ENCODE measurements at places on chromosomes 5 and 9.

DNA sequence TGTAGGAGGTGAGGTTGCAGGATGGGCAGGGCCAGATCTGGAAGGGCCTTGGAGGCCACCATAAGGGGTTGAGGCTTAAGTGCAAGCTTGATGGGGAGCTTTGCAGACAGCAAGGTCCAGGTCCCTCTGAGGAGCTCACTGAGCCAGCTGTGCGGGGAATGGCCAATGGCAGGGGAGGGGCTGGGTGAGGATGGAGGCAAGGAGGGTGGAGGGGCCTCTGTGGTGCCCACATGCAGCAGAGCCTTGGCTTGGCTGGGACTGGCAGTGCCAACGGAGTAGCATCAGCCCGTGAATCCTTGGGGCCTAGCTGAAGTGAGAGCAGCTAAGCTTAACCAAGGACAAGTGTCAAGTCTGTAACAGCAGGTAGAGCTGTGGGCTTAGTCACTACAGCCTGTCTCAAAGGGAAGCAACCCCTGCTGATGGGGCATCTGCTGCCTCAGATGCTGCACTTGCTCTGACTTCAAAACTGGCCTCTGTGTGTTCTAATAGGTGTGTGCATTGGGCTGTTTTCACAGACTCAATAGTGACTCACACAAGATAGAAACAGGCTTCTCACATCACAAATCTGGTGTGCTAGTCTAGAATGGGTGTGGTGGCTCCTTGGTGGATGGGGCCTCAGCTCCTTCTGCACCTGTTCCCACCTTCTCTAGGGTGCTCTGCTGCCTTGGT lies 16.3 kb downstream of the GALNT12 start:
- DNase-seq: no peak

- peak; percentile 20 for DNase-seq
Observed at GRCh38 chr5:139709582-139710318, 61.6 kb downstream of the CXXC5 start.

DNA sequence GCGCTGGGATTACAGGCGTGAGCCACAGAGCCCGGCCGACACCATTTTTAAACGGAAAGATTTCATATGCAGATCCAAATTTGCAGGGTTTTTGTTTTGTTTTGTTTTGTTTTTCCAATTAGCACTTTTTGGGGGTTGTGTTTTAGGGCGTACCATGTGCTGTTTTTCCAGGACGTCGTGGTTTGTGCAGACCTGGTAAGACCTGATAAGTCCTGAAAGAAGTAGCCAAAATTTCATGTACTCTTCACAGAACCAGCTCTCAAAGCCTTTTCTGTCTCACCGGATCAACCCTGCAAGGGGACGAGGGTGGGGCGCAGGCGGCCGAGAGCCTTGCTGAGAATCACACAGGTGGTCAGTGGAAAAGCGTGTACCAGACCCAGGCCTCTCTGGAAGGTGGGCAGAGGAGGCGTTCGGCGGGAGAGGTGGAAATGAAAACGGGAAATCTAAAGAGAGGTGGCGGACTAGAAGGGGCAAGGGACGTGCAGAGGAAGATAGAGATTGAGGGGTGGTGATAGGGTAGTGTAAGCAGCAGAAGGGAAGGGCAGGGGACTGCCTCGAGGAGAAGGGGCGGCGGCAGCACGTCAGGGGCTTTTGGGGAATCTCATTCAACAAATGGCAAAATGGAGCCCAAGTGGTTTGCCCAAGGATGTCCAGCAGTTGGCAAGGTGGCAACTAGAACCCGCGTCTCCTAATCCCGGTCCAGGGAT lies 1.1 kb upstream of the FAF2 start:
- DNase-seq: peak; percentile 7

- DNase-seq: no peak
Observed at GRCh38 chr9:127495884-127496555, 44.7 kb downstream of the LRSAM1 start.

DNA sequence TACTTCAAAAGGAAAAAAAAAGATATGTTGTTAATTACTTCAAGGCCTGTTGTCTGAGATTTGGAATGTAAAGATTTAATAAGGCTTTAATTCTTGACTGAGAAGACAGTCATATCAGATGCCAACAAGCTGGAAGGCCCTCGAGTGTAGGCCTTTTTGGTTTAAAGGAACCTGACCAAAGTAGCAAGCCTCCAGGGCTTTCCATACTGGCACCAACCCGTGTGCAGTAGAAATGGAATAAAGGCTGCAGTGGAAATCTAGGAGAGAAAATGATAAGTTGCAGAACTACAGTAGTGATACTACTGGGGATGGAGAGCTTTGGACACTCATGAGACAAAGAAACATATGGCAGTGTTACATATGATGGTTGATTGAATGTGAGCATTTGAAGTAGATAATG lies 358.0 kb downstream of the TAF11L14 start:
- no peak for DNase-seq

GRCh38 chr5:61534481-61535267 lies 202.6 kb downstream of the ZSWIM6 start:
- DNase-seq: no peak

DNA sequence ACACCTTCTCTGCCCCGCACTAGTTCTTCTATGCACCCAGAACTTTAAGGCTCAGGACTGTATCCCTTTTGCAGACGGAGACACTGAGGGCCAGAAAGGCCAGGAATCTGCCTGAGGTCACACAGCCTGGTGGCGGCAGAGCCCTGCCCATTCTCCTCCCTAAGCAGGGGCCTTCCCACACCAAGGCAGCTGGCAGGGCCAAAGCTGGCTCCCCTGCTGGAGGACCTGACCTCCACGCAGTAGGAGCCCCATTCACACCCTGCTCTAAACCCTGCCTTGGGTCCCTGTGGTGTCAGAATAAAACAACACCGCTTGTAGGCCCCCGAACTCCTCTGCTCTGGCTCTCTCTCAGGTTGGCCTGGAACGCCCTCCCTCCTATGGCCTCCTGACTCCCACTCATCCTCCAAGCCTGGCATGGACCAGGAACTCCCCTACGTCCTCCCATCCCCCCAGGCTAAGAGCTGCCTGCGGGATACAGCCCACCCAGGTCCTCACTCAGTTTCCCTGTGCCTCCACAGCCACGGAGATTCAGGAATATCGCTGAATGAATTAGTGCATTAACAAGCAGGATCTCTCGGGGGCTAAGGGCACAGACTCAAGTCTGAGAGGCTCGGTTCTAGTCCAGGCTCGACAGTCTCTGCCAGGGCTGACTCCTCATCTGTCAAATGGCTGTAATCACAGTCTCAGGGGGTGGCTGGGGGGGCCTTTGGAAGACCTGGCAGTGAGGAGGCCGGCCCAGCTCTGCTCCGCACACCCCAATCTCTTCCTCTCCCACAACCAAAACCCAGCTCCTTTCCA lies 2.8 kb downstream of the ST6GALNAC6 start:
- DNase-seq: no peak

DNA sequence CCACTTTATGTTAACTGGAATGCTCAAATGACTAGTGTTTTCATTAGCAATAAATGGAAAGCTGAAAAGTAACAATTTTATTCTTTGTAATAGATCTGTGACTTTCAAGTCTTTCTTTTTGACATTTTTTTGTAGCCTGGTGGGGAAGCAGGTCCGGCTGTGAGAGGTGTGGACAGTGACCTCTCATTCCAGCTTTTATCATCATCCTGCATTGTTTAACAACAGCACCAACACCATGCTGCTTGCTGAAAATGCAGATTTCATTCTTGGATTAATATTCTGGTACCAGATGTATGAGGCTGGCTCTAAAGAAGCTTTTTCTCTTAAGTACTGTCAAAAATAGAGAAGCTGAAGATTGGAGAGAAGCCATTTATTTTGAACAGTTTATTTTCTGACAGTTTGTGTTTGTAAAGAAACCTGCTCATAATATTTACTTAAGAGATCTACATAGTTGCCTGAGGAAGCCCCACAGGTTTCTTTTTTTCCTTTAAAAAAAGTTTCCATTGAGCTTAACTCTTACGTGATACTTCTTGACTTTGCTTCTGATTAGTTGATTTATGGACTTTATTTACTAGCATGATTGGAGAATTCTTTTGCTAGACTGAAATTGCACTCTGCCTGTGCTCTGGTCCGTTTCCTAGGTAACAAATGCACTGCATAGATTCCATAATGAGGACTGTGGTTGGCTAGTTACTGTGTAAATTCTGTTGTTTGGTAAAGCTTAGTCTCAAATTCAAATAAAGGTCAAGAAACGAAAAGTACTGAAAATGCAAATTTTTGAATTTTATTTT lies 3.4 kb downstream of the KIAA1958 start:
- DNase-seq: no peak

DNA sequence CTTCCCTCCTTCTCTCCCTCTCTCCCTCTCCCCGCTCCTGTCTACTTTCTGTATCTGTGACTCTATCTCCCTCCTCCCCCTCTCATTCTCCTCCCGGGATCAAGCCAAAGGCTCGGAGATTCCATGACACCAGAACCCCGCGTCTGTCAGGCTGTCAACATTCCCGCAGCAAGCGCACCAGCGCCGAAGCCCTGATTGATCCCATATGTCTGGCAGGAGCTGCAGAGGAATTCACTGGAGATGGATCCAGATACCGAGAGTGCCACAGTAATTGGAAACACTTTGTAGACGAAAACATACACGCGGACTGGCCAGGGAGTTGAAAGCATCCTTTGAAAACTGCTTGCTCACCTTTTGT lies 300 bp upstream of the SVEP1 start:
- DNase-seq: no peak

DNA sequence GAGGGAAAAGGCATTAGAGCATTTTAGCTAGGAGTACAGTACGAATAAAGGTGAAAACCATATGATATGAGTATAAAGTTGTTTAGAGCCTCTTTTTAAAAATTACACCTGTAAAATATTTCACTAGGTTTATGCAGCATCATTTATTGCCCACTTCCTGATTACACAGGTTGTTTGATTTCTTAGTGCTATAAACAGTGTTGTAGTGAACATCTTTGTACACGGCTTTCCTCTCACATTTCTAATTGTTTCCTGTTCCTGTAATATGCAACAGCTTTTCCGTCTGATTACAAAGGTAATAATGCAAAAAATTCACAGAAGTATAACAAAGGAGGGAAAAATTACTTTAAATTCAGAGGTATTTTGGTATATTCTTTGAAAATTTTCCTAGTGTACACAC lies 13.0 kb downstream of the STOM start:
- DNase-seq: no peak

GRCh38 chr5:143758015-143758414 lies 53.9 kb upstream of the HMHB1 start:
- DNase-seq: no peak

DNA sequence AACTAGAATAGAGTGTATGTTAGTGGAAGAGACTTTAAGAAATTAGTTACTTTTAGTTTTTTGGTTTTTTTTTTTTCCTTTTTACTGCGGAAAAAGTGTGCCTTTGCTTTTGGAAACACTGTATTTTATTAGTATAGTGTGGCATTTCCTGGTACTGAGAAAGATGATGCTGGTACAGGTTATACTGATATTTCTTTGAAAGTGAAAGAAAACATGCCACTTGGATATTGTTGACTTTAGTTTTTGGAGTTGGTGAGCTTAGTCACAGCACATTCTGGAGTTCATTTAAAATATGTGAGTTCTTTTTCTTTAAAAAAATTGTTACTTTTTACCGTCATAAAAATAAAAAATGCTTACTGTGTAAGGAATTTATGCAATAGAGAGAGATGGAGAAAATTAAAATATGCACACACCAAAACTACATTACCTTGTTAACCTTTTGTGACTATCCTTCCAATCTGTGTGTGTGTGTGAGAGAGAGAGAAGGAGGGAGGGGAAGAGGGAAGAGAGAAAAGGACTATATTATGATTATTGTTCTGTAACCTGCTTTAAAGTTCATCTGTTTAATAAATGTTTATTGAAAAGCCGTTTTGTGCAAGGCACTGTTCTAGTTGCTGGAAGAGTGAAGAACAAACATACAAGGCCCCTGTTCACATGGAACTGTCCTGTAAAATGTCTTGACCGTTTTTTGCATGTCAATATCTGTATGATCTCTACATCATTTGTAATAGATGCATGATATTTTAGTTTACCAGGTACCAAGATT lies 1.9 kb downstream of the UGCG start:
- DNase-seq: no peak

DNA sequence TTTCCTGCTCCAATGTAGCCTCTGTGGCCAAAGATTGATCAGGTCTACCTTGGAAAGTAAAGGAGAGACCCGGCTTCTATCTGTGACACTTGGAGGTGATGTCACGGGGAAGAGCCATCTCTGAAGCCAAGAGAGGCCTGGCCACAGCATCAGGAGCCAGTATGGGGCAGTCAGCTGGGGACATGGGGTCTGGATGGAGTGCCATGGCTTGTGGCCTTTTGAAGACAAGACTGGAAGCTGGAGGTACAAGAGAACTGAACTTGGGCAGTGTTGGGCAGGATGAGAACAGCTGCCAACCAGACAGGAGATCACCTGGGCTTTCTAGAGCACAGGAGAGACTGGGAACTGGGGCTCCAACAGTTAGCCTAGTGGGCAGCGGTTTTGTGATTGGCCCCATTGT lies 190.7 kb downstream of the TENT4A start:
- DNase-seq: no peak

DNA sequence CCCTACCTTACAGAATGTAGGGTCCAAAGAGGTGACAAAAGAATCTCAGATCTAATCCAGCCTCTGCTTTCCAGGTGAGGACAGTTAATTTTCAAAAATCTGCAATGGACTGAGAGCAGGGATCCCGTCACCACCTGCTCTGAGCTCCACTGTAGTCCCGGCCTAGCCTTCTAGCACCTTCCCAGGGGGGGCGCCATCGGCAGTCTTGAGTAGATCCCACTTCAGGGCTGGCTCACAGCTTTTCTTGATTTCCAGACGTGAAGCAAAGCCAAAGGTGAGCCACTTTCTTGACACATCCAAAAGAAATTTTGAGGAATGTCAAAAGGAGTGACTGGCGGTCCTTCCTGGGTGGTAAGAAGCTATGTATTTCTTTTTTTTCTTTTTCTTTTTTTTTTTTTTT lies 114.1 kb downstream of the SYK start:
- no peak for DNase-seq

- no peak for DNase-seq
Observed at GRCh38 chr9:99305124-99305523, 83.0 kb downstream of the SEC61B start.

GRCh38 chr5:75611311-75612225 lies at the start of gene ANKDD1B:
Gene ANKDD1B (plus strand): TSS chr5:75611453. CDS start chr5:75611635, 182 bp downstream.
- no peak for DNase-seq

DNA sequence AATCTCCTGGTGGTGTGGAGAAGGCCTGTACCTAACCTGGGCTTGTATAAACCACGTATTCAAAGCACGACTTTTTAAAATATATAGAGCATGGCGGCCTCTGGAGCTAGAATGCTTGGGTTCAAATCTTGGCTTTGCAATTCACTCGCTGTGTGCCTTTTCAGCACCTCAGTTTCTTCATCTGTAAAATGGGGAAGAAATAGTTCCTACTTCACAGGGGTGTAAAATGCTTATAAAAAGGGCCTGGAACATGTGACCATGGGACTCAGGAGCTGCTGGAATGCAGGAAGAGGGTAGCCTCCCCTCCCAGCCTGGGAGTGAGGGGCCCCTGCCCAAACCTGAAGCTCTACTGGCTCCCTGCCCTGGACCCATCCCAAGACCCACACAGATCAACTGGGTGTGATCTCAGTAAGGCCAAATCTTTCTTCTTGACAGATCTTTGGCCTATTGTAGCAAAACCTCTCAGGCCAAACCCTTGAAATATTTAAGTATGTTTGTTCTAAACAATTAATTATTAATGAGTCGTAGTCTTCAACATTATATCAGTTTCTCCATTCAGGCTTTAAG lies 269.0 kb downstream of the ZSWIM6 start:
- no peak for DNase-seq

GRCh38 chr5:171711571-171711970 lies 74.0 kb upstream of the SMIM23 start:
- no peak for DNase-seq
